Stimulated activated CD8-positive, alpha-beta memory T cell treated with anti-CD3 and anti-CD28 coated beads, Interleukin-15, amount 100 ng/mL, for 24 hours (primary cell): ENCODE measurements at places on chromosomes 11 and 22.

GRCh38 chr11:70555078-70555477, 156.7 kb downstream of the CTTN start:
- DNase-seq: no peak

- no peak for DNase-seq
Measured at GRCh38 chr11:103961010-103961409, 75.4 kb upstream of the DDI1 start.

DNA sequence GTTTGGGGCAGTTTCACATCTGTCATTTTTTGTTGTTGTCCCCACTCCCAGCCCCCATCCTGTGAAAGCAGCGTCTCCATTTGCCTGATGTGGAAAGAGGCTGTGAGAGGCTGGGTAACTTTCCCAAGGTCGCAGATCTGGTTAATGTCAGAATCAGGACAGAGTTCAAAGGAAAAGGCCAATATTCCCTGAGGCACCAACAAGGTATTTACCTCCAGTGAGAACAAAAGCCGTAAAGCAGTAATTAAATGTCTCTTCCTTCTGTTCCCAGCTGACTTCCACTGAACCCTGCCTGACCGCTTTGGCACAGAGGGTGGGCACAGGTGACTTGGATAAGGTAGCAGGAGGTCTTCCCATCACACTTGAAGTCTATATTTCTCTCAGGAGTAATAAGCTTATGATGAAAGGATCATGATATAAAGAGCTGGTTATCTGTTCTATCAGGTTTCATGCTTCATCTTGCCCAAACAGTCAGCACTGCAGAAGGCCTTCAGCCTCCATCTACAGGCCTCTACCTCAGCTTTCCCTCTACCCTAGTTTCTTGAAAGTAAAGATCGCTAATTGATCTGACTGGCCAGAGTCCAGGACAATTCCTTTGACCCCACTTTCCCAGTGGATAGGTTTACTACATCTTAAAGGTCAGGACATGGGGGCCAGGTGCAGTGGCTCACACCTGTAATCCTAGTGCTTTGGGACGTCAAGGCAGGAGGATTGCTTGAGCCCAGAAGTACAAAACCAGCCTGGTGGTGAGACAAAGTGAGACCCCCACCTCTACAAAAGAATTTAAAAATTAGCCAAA, 9.4 kb downstream of the C11orf91 start:
- DNase-seq: no peak

GRCh38 chr11:13834463-13834862, 128.1 kb upstream of the SPON1 start:
- no peak for DNase-seq

GRCh38 chr11:117822074-117823033, 2.2 kb downstream of the FXYD2 start:
- DNase-seq: no peak

- DNase-seq: no peak
Measured at GRCh38 chr11:71251761-71252268, 562 bp downstream of the SHANK2 start.

- DNase-seq: no peak
Measured at GRCh38 chr11:79232346-79232745, 208.5 kb downstream of the TENM4 start.

- no peak for DNase-seq
Measured at GRCh38 chr11:74276581-74276980, 34.9 kb downstream of the P4HA3 start.

GRCh38 chr11:46114961-46115360, 6.3 kb downstream of the PHF21A start:
- DNase-seq: no peak

DNA sequence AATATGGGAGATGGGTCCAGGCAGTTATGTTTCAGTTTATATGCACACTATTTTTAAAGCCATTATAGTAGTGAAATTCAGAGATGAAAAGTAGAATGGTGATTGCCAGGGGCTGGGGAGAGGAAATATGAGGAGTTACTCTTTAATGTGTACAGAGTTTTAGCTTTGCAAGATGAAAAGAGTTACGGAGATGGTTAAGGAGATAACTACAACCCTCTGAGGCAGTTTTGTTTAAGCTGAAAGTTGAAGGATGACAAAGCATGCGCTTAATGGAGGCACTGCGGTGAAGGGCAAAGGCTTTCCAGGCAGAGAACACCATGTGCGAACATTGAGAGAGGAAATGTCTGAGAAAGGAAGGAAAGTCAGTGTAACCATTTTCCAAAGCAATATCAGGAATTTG, 18.2 kb upstream of the BMAL1 start:
- no peak for DNase-seq

GRCh38 chr22:25282671-25283561, 63.5 kb downstream of the CRYBB2 start:
- DNase-seq: no peak

- no peak for DNase-seq
Measured at GRCh38 chr11:70064726-70065317, 13.3 kb upstream of the ANO1 start.

DNA sequence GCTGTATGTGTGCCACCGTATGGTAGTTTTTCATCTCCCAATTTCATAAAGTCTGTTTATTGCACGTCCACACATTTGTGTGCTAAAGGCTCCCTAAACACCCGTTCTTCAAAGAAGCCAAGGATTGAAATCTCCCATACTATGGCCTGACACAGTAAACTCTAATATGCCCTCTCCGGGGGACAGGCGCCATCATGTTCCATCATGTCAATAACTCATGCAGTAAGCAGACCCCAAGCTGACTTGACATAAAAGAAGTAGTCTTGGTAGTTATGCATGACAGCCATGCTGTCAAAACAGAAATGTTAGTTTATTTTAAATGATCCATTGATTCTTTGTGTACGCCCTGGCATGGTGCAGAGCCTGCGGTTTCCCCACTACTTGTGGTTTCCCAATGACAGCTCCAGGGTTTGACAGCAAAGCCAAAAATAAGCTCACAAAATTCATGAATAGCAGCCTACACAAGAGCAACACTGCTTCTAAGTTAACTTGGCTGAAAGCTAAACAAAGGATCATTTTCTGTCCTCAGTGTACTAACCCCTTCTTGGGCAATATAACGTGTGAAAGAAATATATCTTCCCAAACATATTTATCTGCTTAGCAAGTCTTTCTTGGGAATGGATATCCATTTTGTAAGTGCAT, 56.5 kb upstream of the CABP7 start:
- no peak for DNase-seq

GRCh38 chr11:128910576-128910975, 19.4 kb downstream of the KCNJ5 start:
- no peak for DNase-seq

DNA sequence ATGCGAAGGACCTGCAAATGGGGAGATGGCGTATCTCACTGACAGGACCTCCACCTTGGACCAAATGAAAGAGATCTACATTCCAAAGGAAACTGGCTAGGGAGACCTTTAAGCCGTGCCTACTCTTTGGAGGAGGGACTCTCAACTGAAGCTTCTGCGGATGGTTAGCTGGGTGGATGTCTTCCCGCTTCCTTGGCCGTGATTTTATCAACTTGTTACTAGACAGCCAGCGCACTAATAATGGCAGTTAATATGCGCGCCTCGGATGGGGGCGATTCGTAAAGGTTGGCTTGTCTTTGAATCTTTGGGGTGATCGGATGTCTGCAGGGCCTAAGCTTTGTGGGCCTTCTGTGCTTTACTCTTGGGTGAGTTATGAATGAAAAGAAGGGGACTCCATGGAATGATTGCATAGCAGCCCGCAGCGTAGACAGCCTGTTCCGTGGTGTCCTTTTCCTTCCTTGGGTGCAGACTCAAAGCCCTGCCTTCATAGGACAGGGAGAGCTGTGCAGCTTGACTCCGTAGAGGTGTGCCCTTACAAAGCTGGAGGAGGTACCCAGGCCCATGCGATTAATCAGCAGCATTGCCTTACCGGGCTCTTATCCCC, 1.5 kb downstream of the ZNRF3 start:
- no peak for DNase-seq

DNA sequence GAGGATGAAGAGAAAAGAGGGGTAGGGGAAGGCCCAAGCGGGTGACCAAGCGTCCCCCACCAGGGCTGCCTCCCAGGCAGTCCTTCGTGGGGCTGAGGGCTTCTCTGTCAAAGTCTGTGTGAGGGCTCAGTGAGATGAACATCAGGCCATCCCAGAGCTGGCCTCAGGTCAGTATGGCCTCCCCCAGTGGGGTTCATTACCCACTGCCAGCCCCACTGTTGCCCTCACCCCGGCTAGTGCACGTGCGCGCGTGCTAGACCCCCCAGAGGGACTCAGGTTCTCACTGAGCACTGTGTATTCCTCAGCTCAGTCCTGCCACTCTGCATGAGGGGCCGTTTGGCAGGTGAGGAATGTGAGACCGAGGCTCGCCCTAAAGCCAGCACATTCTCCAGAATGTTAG, 3.3 kb downstream of the KDELR3 start:
- no peak for DNase-seq

- DNase-seq: no peak
Measured at GRCh38 chr11:118406599-118407166, 5.3 kb downstream of the ATP5MG start.

- no peak for DNase-seq
Measured at GRCh38 chr22:30245985-30246813, at the start of gene LIF. Gene LIF, minus strand, starts transcription at chr22:30246759. Its CDS starts 64 bp downstream, at chr22:30246695.

DNA sequence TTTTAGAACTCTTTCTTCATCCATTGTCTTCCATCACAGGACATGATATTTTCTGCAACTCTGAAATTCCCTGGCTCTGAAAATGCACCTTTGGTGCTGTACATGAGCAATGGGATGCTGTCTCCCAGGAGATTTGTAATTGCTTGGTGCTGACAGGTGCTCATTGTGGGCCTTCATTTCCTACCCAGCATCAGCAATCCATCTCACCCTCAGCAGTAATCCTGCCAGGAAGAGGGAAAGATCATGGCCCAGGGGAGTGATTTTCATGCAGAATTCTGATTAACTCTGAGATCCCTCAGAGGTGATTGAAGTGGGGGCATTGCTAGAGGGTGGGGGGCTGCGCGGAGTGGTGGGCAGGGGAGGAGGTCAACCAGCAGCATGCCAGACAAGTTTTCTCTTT, 651.7 kb downstream of the NELL1 start:
- no peak for DNase-seq

DNA sequence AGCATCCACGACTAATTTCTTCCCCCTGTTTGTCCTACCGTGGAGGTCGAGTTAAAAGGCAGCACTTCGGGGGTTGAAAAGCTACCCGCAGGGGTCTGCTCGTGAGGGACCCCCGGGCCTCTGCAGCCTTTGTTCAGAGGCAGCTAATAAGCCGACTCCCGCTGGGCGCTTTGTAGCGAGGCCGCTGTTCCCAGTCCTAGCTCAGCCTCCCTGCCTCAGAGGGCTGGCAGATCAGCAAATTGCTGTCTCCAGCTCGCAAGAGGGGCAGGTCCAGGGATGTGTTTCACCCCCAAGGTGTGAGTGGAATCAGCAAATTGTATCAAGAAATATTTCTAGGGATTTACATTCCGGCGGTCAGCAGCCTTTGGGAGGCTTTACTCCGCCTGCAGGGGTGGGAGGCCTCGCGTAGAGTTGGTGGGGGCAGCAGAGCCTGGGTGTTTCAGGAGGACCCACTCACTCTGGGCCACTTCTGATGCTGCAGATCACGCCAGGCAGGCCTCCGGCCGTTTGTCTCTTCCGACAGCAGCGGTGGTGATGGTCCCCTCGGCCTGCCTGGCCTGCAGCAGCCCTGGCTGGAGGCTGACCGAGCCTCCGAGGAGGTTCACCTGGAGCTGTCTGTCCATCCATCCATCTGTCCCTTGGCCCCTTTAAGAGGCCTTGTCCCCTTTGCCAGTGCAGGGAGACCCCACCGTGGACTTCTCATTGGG, 21.6 kb upstream of the KCNQ1OT1 start:
- no peak for DNase-seq

DNA sequence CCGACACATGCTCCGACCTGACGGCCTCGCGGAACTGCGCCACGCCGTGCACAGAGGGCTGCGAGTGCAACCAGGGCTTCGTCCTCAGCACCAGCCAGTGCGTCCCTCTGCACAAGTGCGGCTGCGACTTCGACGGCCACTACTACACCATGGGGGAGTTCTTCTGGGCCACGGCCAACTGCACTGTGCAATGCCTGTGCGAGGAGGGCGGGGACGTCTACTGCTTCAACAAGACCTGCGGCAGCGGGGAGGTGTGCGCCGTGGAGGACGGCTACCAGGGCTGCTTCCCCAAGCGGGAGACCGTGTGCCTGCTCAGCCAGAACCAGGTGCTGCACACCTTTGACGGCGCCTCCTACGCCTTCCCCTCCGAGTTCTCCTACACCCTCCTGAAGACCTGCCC, 26.8 kb downstream of the TECTA start:
- DNase-seq: no peak

DNA sequence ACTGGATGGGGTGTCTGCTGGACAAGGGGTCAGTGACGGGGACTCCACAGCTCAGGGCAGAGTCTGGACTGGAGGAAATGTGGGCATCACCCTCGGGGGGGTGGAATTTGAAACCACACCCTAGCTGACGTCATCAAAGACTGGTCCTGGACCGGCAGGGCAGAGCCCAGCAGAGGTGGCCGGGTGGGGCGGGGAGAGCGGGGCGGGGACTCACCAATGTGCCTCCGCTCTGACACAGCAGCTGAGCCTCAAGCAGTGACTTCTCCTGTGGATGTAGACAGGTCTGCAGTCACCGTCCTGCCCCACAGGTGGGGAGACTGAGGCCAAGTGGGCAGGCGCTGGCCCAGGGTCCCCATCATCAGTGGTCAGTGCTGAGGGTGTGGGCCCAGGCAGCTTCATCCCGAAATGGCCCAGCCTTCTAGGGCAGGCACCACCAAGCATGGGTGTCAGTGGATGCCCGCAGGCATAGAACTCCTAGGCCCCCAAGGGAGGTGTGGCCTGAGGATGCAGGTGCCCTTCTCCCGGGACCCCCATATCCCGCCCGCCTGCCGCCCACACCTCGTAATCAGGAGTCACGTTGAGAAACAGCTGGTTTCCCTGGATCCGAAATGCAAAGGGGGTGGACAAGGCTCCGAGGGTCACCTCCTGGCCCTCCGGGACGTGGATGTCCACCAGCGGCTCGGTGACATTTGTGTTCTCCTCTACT, 603 bp downstream of the CDHR5 start:
- no peak for DNase-seq

- DNase-seq: no peak
Measured at GRCh38 chr22:20909543-20910303, 7.5 kb upstream of the CRKL start.

GRCh38 chr11:75072582-75072981, 24.1 kb downstream of the OR2AT4 start:
- no peak for DNase-seq

GRCh38 chr11:28836285-28837081, 728.3 kb downstream of the METTL15 start:
- no peak for DNase-seq

DNA sequence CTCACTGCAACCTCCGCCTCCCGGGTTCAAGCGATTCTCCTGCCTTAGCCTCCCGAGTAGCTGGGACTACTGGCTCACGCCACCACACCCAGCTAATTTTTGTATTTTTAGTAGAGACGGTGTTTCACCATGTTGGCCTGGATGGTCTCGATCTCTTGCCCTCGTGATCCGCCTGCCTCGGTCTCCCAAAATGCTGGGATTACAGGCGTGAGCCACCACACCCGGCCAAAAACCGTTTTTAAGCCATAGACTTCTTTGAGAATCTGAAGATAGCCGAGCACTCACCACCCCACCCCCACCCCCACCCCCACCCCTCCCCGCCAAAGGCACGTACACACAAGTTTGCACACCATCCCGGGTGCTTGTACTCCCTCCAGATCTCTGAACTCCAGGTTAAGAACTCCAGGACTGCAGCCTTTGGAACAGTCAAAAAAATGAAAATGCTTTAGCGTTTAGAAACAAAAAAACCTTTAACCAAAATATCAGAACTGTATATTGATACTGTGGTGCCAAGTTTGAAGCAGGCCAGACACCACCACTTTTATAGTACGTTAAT, 1.5 kb downstream of the CRKL start:
- DNase-seq: no peak
